ENCODE measurements at places on chromosomes 7 and 10.

DNA sequence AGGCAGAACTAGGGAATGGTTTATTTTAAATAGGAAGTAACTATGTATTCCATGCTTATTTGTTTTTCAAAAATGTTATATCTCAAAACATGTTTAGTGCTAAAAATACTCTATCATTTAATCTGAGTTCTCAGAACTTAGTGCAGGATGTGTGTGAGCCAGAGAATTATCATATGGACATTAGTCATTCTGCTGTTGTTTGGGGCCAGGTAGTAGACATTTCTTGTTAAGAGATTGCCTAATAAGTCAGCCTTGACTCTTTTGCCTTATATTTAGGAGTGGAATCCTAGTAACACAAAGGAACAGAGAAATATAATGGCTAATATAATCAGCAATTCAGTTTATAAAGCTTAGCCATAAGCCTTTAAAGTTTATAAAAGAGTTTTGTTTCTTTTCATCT is 149.8 kb downstream of the CCSER2 start:
- no peak for DNase-seq

GRCh38 chr10:102713539-102713813 is 721 bp downstream of the ARL3 start:
- DNase-seq, result no peak

DNA sequence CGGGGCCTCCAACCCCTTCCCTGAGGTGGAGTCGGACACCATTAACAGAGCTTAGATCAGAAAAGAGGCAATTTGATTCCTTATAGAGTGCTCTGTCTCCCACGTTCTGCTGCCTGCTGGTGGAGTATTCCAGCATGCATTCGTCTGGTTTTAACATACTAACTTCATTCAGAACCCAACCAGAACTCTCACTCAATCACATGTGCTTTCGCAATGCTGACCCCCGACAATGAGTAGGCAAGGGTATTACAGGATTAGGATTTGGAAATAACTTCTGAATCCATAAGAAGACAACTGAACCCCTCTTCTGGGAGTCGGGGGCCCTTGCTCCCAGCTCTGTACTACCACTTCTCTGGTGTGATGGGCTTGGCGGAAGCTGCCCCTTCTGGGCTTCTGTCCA is 55.7 kb upstream of the HABP2 start:
- DNase-seq, result no peak

DNA sequence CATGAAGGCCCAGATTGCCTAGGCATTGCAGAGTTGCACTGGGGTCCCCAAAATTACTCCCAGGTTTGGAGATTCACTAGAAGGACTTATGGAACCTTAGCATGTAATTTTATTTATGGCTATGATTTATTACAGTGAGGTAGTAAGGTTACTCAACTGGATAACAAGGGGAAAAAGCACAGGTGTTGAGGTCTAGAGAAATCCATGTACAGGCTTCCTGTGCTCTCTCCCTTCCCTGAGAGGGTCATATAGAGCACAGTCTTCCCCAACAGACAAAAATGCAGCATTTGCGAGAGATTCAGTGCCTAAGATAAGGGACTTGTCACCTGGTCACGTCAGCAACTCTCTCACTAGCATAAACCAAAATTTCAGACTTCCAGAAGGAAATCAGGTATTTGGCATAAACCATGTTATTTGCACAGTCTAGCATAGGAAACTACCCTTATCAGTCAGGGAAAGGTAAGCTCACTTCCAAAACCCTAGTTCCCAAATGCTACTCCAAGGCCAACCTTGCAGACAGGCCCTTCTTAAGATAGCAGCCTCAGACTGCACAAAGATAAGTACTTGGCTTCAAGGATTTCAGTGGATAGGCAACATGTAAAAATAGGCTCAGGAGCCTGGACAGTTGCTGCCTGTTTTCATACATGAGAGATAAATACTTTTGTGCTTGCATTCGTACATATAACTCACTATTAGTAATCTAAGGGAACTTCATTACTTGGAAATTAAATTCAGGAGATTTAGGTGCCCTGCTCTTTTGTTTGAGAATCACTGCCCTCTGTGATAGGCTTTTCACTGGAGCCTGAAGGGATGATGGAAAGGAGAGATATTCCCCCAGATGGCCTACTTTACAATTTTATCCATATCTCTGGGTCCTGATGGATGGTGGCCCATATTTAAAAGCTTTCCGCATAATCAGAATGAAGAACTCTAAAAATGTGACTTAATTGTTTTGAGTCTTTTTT is 378.4 kb upstream of the LRGUK start:
- no peak for DNase-seq

GRCh38 chr7:115449689-115450088 is 527.8 kb downstream of the MDFIC start:
- DNase-seq, result no peak

- no peak for DNase-seq
These were observed 31.2 kb downstream of the GPRIN2 start for GRCh38 chr10:46525177-46525823.
